Neural progenitor cell (in vitro differentiated cells): ENCODE measurements at places on chromosomes 13 and 19. TPM values are rescaled to one million over a fixed set of nuclear protein-coding genes. Genes with fewer than 3 reads are reported as not detected.

DNA sequence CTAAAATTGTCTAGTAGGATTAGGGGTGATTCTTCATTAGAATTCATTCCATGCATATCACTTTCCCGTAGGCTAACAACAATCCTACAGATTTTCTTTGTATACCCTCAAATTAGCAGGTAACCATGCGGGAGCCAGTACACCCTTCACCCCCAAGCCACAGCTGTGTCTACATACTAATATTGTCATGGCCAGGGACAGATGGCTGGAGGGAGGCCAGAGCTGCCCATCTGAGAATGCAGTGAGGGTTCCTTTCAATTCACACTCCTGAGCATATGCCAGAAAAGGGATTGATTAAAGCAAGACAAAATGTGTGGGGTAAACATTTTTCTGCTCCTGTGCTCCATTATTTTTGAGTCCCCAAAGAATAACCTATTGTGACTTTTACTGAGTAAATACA, 68.9 kb downstream of the FREM2 start:
- no peaks in the 10 kb centered on the region for H3K27me3 ChIP-seq
- peaks cover 56% of the 10 kb centered on the region for H3K4me1 ChIP-seq
- H3K4me3 ChIP-seq: no peak overlapping the region
- no peaks in the 10 kb centered on the region for H3K36me3 ChIP-seq
- DNase-seq: no peak
- H3K27ac ChIP-seq: no peak overlapping the region

The PEAK3 gene
- not detected in 2 replicates for total RNA-seq

DNA sequence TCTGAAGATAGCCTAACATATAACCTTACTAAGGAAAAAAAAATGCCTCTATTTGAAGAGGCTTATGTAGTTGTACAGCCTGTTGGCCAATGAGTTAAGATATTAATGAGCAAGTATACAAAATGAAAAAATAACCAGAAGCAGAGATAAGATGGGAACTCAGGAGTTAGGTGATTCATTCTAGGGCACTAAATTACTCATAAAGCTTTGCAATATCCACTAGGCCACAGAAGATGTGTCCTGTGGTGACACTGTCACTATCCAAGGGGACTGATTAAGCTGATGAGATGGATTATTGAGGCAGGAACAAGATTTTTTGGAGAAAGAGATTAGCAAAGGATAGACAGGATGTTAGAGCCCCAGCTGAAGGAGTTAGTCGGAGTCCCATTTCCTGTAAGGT, 99.6 kb downstream of the LIG4 start:
- no peaks in the 10 kb centered on the region for H3K36me3 ChIP-seq
- no peaks in the 10 kb centered on the region for H3K4me1 ChIP-seq
- no peaks in the 10 kb centered on the region for H3K27me3 ChIP-seq
- H3K4me3 ChIP-seq: no peak overlapping the region

GRCh38 chr13:40273253-40274025, 393.0 kb downstream of the FOXO1 start:
- peaks cover 4% of the 10 kb centered on the region for H3K4me1 ChIP-seq
- H3K27me3 ChIP-seq: no peaks in the 10 kb centered on the region
- no peak for DNase-seq
- H3K36me3 ChIP-seq: no peaks in the 10 kb centered on the region
- H3K27ac ChIP-seq: no peak overlapping the region

The CLEC17A gene
- 0.31 TPM in 1 of 2 replicates, not detected in the other for total RNA-seq

The RGL3 gene
- 0.49 and 4.7 TPM in 2 replicates for total RNA-seq
